Activated naive CD8-positive, alpha-beta T cell treated with anti-CD3 and anti-CD28 coated beads, Interleukin-2, amount 10 ng/mL, durations not matched to agents 7 days and 5 days (primary cell): ENCODE measurements at places on chromosomes 16 and 17. TPM values are rescaled to one million over a fixed set of nuclear protein-coding genes. Genes with fewer than 3 reads are reported as not detected.
A peak's percentile ranks its signal among the peaks of the same experiment; 100 is the strongest.

CHST5 gene
- not detected for total RNA-seq

DNA sequence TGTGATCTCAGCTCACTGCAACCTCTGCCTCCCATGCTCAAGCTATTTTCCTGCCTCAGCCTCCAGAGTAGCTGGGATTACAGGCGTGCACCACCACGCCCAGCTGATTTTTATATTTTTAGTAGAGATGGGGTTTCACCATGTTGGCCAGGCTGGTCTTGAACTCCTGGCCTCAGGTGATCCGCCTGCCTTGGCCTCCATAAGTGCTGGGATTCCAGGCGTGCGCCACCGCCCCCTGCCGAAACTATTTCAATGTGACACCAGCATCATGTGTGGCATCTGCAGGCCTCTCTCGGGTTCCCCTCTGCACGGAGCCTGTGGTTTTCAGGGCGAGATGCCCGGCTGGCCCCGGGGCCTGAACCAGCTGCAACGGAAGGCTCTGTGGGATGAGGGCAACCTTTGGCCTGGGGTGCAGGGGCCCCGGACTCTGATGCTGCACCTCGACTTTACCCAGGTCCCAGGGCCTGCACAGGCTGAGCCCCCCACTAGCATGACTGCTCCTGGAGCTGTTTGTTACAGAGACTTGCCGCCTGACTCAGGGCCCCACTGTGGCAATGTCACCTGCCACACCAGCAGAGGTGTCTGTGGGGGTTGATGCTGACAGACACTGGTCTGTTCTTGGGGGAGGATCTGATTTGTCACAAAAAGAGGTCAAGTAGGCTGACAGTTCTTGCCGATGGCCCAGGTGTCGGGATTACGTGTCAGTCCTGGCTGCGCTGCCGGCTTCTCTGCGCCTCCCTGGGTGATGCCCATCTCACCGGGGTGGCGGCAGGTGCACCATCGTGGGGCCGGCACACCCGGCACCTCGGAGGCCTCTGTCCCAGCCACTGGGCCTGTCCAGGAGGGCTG, 8.6 kb upstream of the TEX19 start:
- no peaks in the 10 kb centered on the region for H3K36me3 ChIP-seq
- H3K27ac ChIP-seq = no peak overlapping the region
- no peak overlapping the region for H3K4me3 ChIP-seq
- H3K27me3 ChIP-seq = peaks cover 11% of the 10 kb centered on the region
- H3K4me1 ChIP-seq = peaks cover 7% of the 10 kb centered on the region
- peak; percentile 57 for DNase-seq

DNA sequence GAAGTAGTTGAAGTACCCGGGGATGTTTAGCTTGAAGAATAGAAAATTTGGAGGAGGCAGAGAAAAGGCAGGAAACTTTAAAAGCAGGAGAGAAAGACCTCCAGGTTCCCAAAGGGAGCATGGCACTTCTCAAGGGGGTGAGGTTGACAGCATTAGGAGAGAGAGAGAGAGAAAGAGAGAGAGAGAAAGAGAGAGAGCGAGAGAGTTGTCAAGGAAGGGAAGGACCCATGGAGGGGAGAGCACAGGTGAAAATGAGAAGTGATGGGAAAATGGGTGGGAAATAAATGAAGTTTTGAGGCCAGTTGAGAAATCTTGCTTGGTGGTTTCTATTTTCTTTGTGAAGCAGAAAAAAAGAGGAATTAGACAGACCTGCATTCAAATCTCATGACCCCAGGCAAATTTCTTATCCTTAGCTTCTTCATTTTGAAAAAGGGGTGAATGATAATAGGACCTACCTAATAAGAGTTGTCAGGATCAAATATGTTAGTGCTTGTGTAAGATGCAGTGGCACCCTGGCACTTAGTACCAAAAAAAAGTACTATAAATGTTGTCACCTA, 24.0 kb downstream of the PRKCB start:
- H3K4me1 ChIP-seq = peaks cover 53% of the 10 kb centered on the region
- peak overlapping the region; percentile 67 for H3K27ac ChIP-seq
- H3K36me3 ChIP-seq = peaks cover 16% of the 10 kb centered on the region
- no peaks in the 10 kb centered on the region for H3K27me3 ChIP-seq
- H3K4me3 ChIP-seq = peak overlapping the region; percentile 33
- no peak for DNase-seq

- H3K4me1 ChIP-seq = no peaks in the 10 kb centered on the region
- H3K27me3 ChIP-seq = peaks cover 2% of the 10 kb centered on the region
- DNase-seq = no peak
- H3K4me3 ChIP-seq = no peak overlapping the region
- no peaks in the 10 kb centered on the region for H3K36me3 ChIP-seq
- no peak overlapping the region for H3K27ac ChIP-seq
Measured at GRCh38 chr16:81130126-81130525, 33.9 kb upstream of the GCSH start.

SPATA22 gene
- total RNA-seq = 0.96 TPM

GRCh38 chr16:67993207-67994039, 5.9 kb downstream of the DPEP2 start:
- peaks cover 8% of the 10 kb centered on the region for H3K36me3 ChIP-seq
- peak; percentile 92 for DNase-seq
- H3K27me3 ChIP-seq = no peaks in the 10 kb centered on the region
- H3K4me1 ChIP-seq = peaks cover 16% of the 10 kb centered on the region
